ENCODE measurements at places on chromosomes 12 and 14. TPM values are rescaled to one million over a fixed set of nuclear protein-coding genes. Genes with fewer than 3 reads are reported as not detected.

Gene ASB2
- total RNA-seq, result 0.71 TPM

Gene SRP54
- 57.0 TPM for total RNA-seq

Gene HOXC12
- total RNA-seq, result not detected

Gene SBNO1
- 42.9 TPM for total RNA-seq

Gene KCNC2
- total RNA-seq, result not detected

GRCh38 chr12:16094437-16094836, 183.0 kb downstream of the SLC15A5 start:
- H3K27me3 ChIP-seq, result no peaks in the 10 kb centered on the region
- no peak overlapping the region for H3K4me3 ChIP-seq
- peaks cover 16% of the 10 kb centered on the region for H3K36me3 ChIP-seq
- no peak for DNase-seq
- no peaks in the 10 kb centered on the region for H3K4me1 ChIP-seq
- no peak overlapping the region for H3K27ac ChIP-seq

DNA sequence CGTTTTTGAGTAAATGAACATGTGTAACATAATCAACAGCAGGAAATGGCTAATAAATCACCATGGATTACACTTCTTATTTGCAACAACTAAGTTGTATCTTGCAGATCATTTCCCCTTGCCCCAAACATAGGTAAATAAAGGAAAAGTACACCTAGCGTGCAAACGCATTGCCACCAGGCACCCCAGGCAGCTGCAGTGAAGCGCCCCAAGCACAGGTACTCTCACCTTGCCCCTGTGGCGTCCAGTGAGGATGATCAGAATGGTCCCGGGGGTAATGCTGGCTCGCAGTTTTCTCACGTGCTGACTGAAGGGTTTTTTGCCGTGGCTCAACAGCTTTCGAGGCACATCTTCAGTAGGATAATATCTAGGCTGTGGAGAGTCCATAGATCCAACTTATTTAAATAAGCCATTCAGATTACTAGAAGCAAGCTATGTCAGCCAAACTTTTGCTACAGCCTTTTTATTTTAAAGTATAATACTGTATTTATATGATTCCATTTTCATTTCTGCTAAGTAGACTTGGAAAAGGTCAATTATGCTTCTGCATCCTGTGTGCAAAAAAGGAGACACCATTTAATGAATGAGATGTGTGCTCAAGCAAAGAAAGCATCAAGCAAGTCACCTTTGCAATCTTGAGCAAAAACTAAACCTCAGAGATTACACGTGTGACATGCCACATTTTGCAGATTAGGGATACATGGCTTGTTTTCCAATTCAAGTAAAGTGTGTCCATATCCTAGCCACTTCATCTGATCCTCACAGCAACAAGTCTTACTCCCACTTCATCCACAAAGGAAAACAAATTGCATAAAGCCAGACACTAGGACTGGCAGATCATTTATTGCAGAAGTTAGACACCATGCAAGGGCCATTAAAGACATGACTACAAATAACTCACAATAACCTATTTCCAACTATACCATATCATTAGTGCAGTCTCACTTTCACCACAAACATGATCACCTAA, 2.6 kb downstream of the RPL6 start:
- H3K36me3 ChIP-seq, result peaks cover 53% of the 10 kb centered on the region
- no peaks in the 10 kb centered on the region for H3K27me3 ChIP-seq
- H3K27ac ChIP-seq, result peak overlapping the region; percentile 93
- DNase-seq, result no peak
- peaks cover 19% of the 10 kb centered on the region for H3K4me1 ChIP-seq

All from WTC11 (cell line).